Myocyte (in vitro differentiated cells): ENCODE measurements at places on chromosomes 12 and 14. TPM values are rescaled to one million over a fixed set of nuclear protein-coding genes. Genes with fewer than 3 reads are reported as not detected.

DNA sequence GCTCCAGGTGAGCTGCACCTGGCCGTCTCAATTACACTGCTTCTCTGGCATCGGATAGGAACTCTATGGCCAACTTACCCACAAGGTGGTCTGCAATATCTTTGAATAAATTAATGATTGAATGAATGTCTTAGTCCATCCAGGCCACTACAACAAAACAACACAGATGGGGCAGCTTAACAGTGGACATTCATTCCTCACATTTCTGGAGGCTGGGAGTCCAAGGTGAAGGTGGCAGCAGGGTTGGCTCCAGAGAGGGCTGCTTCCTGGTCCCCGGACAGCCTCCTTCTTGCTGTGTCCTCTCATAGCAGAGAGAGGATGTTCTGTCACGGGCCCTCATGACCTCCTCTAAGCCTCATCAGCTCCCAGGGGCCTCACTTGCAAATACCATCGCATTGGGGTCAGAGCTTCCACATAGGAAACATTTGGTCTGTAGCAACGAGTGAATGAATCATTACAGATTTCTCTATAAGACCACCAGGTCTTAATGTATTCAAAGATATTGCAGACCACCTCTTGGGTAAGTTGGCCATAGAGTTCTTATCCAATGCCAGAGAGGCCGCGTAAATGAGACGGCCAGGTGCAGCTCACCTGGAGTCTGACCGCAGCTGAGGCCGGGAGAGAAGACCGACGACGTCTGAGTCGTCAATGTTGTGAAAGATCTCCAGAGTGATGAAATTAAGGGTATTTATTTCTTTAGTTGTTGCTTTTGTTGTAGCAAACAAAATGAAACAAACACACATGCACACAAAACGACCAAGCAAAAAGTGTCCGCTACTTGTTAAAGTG, 182.7 kb upstream of the C14orf180 start:
- DNase-seq = no peak

Gene EPYC
- not detected in 2 replicates for total RNA-seq

GRCh38 chr12:92593734-92594402, 108.9 kb upstream of the PLEKHG7 start:
- DNase-seq = peak; percentile 52

Gene GLIPR1L2
- 0.21 and 0.91 TPM in 2 replicates for total RNA-seq

GRCh38 chr14:91751719-91752118, 19.8 kb upstream of the CATSPERB start:
- no peak for DNase-seq

Gene WDR89
- 12.8 and 14.8 TPM in 2 replicates for total RNA-seq

DNA sequence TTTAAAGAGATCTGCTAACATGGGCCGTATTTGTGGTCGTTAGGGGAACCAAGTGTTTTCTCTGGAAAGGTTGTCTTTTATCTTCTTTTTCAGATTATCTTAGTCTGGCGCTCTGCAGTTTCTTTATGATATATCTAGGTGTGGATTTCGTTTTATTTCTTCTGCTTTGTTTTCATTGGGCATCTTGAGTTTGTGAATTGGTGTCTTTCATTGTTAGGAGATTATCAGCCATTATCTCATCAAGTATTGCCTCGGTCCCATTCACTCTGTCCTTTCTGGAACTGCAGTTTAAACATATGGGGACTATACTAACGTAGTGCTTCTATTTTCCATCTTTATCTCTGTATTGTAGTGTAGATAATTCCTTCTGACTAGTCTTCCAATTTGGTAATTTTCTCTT, 60.4 kb downstream of the BICDL1 start:
- no peak for DNase-seq

Gene RIPK3
- not detected in 2 replicates for total RNA-seq

DNA sequence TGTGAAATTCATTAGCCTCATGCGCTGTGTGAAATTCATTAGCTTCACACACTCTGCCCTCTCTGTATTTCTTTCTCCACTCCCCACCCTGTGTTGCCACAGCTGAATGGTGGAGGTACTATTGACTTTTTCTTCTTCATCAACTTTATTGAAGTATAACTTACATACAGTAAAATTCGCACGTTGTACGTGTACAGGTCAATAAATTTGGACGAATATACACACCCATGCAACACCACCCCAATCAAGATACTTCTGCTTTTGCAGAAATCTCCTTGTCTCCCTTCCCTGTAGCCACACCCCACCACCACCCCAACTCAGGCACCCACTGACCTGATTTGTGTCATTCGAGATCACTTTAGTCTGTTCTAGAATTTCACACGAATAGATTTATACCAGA, 51.8 kb downstream of the FBXL14 start:
- no peak for DNase-seq

GRCh38 chr14:100555436-100556139, 31.6 kb downstream of the BEGAIN start:
- no peak for DNase-seq

- DNase-seq = no peak
Measured at GRCh38 chr12:88336076-88336739, 194.1 kb downstream of the TMTC3 start.

Gene PPP2R5E
- total RNA-seq = 13.7 and 14.5 TPM in 2 replicates

- no peak for DNase-seq
Measured at GRCh38 chr12:131159660-131160059, 206.0 kb downstream of the ADGRD1 start.

GRCh38 chr12:65278576-65279368, at the start of gene MSRB3:
Gene MSRB3 (plus strand): TSS chr12:65278683. CDS start chr12:65308580, 29,897 bp downstream.
- peak; percentile 87 for DNase-seq

Gene HOXC4
- 2.3 and 2.6 TPM in 2 replicates for total RNA-seq
